IMR-90 (cell line): ENCODE measurements at places on chromosomes 2 and 18. TPM values are rescaled to one million over a fixed set of nuclear protein-coding genes. Genes with fewer than 3 reads are reported as not detected.
A peak's percentile ranks its signal among the peaks of the same experiment; 100 is the strongest.

The IL18R1 gene
- total RNA-seq = 0.18 and 0.28 TPM in 2 replicates

The DNAJC27 gene
- 2.0 and 2.8 TPM in 2 replicates for total RNA-seq

The ANKRD53 gene
- 0.54 and 0.56 TPM in 2 replicates for total RNA-seq

The MAB21L4 gene
- total RNA-seq = not detected in 2 replicates

The ONECUT2 gene
- total RNA-seq = under 0.01 TPM in 2 replicates

The CXCR1 gene
- not detected in 2 replicates for total RNA-seq

The IL36B gene
- not detected in 2 replicates for total RNA-seq

DNA sequence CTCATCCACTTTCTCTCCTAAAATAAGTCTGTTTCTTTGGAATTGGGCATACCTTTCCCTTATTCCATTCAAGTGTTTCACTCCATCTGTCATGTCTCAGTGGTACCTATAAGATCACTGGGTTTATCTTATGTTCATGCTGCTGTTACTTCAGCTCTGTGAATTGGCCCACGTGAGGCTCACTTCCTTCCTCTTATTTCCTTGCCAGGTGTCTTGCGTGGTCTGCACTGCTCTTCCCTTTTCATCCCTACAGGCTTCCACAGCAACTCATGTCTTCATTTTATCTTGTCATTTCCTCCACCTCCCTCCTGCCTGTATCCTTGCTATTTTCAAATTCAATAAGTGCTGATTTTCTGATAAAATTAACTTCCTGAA is 159.1 kb upstream of the ALPP start:
- DNase-seq = no peak

GRCh38 chr2:201628545-201628944 is 14.8 kb downstream of the TMEM237 start:
- DNase-seq = peak; percentile 12

DNA sequence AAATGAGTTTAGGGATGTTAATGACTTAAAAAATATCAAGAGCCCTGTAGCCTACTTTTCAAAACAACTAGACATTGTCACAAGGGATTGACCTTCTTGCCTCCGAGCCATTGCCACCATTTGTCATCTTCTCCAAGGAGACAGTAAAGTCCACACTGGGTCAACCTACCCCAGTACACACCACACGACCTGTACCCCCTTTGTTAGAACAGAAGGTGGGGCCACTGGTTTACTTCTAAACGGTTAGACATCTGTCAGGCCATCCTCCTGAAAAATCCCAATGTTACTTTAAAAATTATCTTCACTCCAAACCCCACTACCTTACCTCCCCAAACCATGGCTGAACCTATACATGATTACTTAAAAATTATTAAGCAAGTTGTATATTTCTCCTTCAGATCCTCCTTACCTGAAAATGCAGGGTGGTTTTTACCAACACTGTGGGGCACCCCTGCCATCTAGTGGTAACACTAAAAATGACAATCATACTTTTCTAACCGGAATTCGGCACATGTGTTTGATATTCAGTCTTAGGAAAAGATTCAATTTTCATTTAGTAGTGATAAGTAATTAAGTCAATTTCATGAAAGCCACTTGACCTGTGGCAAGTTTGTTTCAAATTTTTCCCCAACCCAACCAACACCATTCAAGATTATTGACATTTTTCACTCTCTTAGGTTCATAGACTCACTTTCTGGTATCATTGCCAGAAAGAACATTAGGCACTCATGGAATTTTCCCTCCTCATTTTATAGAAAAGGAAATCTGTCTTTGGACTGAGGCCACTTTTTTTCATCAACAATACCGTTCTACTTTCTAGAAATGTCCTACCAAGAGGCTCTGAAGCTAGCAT is 265.3 kb upstream of the PKDCC start:
- peak; percentile 30 for DNase-seq

GRCh38 chr2:18749912-18750526 is 160.7 kb upstream of the NT5C1B start:
- peak; percentile 66 for DNase-seq

DNA sequence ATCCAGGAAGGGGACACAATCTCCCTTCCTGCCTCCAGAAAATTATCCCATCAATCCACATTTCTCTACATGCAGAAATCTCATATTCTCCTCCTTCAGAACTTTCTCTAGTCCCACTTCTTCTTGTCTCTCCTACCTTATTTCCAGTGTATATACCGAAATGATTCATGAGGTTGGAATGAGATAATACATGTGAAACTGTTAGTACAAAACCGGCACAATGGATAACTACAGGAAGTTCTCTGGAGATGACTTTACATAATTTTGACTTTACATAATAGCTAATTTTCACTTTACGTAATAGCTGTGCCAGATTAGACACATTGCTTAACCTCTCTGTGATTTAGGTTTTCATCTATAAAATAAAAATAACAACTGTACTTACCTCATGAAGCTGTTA is 801.3 kb downstream of the ERBB4 start:
- no peak for DNase-seq

DNA sequence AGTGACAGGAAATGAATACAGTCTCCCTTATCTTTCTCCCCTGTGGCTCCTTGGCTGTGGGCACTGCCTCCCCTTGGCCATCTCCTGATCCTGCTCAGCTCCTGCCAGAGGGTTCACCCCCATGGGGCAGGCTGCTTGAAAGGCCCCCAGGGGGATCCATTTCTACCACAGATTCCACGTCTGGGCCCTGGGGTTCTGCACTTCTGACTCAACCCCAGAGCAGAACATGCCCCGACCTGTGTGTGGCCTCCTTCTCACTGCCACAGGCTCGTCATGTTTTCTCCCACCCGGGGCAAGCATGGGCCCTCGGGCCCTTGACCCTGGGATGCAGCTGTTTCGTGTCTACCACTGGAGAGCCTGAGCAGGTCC is 122.2 kb downstream of the ACKR3 start:
- DNase-seq = no peak

- DNase-seq = no peak
These were observed 436.4 kb downstream of the RNF144A start for GRCh38 chr2:7353571-7353970.

DNA sequence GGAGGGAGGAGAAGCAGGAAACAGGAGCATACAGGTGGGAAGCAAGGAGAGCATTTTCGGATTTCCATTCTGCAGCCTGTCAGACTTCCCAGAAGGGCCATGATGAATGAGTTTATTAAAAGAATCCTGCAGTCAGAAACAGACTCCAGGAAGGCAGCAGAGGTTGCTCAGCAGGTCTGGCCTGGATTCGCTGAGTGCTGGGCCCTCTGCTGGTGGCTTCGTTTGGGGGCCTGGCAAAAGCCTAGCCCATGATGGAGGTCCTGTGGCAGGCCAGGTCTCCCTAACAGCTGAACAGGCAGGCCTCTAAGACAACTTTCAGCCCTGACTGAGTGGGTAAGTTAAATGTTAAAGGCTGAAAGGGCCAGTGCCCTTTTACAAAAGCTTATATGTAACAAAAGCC is 108.2 kb upstream of the CAPN13 start:
- peak; percentile 0 for DNase-seq

GRCh38 chr2:86518481-86518880 is 44.8 kb downstream of the CHMP3 start:
- no peak for DNase-seq

- DNase-seq = no peak
These were observed 20.5 kb downstream of the PCARE start for GRCh38 chr2:29053670-29054400.

DNA sequence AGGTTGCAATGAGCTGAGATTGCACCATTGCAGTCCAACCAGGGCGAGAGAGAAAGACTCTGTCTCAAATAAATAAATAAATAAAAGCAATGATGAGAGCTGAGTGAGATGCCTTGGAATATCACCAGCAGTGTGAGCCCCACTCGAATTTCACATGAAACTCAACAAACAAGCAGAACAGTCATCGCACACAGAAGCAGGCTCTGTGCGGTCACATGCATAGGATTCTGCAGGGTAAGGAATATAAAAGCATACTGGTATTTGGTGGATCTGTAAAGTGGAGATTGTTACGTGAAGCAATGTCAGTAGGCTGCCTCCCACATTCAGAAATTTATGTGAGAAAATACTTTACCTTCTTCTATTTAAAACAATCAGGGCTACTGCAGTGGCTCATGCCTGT is 18.0 kb upstream of the AP1S3 start:
- peak; percentile 87 for DNase-seq

DNA sequence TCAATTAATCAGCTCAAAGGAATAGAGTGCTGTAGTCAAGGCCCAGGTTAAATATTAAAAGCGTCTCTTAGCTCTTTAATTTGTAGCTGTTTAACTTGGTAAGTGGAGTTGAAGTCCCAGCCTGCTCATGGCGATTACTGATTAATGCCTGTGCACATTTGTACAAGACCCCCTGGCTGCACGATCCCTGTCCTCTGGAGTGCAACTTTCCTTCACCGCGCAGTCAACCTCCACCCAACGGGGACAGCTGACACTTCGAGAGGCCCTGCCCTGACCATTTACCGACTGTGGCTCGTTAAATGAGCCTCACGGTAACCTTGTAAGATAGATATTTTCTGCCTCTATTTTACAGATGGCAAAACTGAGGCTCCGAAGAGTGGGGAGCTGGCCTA is 5.5 kb upstream of the CYS1 start:
- DNase-seq = no peak

DNA sequence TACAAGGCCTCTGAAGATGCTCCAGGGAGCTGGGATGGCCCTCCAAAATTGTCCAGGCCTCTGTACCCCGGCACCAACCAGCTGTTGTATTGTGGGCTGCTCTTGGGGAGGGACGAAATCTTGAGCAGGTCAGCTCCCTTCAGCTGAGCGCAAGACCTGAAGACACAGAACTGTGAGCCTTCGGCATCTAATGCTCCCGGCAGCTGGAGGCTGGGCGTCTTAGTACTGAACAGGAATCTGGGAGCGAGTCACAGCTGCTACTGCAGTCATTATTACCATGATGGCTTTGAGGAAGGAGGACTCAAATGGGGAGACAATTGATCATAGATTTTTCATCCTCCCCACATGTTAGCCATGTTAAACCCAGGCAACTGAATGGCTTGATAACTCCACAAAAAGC is 83.0 kb upstream of the LTBP1 start:
- peak; percentile 52 for DNase-seq

DNA sequence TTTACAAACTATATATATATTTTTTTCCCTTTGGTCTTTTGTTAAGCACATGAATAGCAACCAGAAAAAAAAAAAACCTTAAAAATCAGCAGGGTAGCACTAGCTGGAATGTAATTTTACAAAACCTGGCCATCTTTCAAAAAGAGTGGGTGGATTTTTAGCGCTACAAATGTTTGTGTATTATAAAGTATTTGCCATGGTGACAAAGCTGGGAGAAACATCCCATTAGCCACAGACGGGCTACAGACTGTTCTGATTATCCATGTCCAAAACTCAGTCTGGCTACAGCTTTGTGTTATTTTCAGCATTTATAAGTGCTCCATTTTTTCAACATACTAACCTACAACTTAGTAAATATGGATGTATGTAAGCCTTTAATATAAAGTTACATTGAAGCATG is 249.5 kb upstream of the TANK start:
- peak; percentile 66 for DNase-seq
